Upper lobe of right lung (tissue), 1 donor: ENCODE measurements at places on chromosomes 5 and 9. TPM values are rescaled to one million over a fixed set of nuclear protein-coding genes. Genes with fewer than 3 reads are reported as not detected.

- H3K27ac ChIP-seq: no peak overlapping the region
- no peaks in the 10 kb centered on the region for H3K36me3 ChIP-seq
- no peak for DNase-seq
- no peaks in the 10 kb centered on the region for H3K27me3 ChIP-seq
- H3K4me3 ChIP-seq: no peak overlapping the region
Measured at GRCh38 chr9:130675396-130675795, 11.0 kb downstream of the PRDM12 start.

SPATA31E1 gene
- not detected for total RNA-seq

- peaks cover 6% of the 10 kb centered on the region for H3K4me1 ChIP-seq
- DNase-seq: peak; percentile 90
- H3K27me3 ChIP-seq: no peaks in the 10 kb centered on the region
- peak within 1 kb of the TSS; percentile 88 for H3K4me3 ChIP-seq
Measured at GRCh38 chr9:111525056-111525977, at the start of gene ZNF483. Gene ZNF483 (plus strand): TSS chr9:111525179. CDS start chr9:111527396, 2,217 bp downstream.

GRCh38 chr9:83623679-83624076 is 735 bp downstream of the IDNK start:
- H3K4me1 ChIP-seq: peaks cover 9% of the 10 kb centered on the region
- peaks cover 16% of the 10 kb centered on the region for H3K36me3 ChIP-seq
- H3K4me3 ChIP-seq: peak overlapping the region; percentile 72

- DNase-seq: no peak
- H3K27ac ChIP-seq: peak overlapping the region; percentile 85
- peaks cover 22% of the 10 kb centered on the region for H3K36me3 ChIP-seq
- peaks cover 21% of the 10 kb centered on the region for H3K4me1 ChIP-seq
Measured at GRCh38 chr9:135500071-135500524, 384 bp upstream of the MRPS2 start.

DNA sequence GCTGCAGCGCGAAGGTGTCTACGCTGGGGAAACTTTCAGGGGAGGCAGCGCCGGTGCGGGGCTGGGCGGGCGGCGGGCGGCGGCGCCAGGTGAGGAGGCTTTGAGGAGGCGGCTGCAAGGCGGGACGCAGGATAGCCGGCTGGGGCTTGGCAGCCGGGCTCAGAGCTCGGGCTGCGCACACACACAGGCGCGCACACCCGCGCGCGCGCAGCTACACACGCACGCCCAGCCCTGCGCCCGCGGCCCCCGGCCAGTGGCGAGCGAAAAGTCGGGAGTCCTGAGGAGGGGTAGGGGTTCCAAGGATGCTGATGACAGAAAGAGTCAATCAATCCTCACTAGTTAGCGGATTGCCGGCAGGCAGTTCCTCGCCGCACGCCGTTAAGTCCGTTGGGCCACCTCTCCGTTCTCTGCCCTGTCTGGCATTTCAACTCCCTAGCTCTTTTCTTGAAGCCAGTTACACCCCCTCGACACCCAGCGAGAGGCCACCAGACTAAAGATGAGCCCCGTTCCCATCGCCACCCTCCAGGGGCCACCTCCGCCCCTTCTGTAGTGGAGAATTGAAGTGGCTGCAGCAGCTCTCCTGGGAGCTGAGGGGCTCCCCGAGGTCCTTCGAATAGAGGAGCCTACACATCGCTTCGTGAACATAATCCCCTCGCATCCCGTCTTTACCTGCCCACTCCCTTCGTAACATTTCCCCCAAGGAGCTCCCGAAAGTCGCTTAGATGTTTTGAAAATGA is 1640.3 kb upstream of the C9orf72 start:
- no peaks in the 10 kb centered on the region for H3K36me3 ChIP-seq
- no peak within 1 kb of the TSS for H3K27ac ChIP-seq
- H3K4me1 ChIP-seq: peaks cover 12% of the 10 kb centered on the region
- DNase-seq: peak; percentile 59
- peak within 1 kb of the TSS; percentile 31 for H3K4me3 ChIP-seq
- peaks cover 70% of the 10 kb centered on the region for H3K27me3 ChIP-seq

DNA sequence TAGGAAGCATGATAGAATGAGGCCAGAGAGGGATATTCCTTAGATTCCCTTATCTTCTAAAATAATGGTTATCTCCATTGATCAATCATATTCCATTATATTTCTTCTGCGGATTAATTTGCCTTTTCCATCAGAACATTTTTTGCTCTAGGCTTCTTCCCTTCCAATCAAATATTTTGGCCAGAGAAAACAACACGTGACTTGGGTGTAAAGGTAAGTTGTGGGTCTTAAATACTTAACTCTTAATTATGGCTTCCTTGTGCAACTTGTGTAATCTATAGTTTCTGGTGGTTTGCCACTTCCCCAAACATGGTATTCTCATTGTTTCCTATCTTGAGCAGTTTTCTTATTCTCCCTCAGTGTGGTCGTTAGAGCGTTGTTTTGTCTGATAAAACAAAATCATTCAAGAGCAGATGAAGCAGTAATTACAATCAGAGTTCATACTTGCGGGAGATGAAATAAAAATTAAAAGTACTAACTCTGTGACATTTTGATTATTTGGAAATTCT is 889.3 kb downstream of the MAT2B start:
- no peaks in the 10 kb centered on the region for H3K36me3 ChIP-seq
- no peak overlapping the region for H3K4me3 ChIP-seq
- no peak for DNase-seq
- no peak overlapping the region for H3K27ac ChIP-seq

LHX3 gene
- total RNA-seq: not detected

- H3K4me1 ChIP-seq: no peaks in the 10 kb centered on the region
- no peak for DNase-seq
- H3K36me3 ChIP-seq: no peaks in the 10 kb centered on the region
Measured at GRCh38 chr5:142636093-142636492, 49.8 kb downstream of the FGF1 start.

DNA sequence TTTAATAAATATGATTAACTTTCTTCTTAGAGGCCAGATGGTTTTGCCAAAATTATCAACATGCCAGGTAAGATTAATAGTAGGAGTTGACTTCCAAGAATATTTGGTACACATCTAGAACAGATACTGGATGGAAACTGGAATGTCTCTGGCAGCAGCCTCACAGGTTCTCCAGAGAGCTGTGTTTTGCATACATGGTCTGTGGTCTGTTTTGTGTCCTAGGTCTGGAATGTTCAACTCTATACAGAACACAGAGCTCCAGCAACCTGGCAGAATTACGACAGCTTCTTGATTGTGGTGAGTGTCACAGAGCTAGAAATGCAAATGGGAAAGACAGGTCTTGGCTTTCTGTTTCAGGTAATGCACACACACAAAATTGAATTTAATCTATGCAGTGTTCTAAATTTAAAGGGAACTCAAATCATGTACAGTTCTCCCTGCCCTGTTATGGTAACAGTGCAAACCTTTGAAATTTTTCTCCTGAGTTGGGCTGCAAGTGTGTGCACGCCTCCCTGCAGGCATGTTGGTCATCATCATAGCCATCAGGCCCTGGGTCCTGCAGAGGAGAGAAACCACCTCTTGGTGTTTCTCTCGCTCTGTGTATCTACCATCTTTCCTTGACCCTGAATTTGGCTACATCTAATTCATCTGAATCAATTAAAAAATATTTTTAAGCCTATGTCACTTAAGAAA is 58.3 kb downstream of the PIK3R1 start:
- H3K27me3 ChIP-seq: no peaks in the 10 kb centered on the region
- H3K4me3 ChIP-seq: no peak overlapping the region
- peaks cover 33% of the 10 kb centered on the region for H3K4me1 ChIP-seq
- no peak for DNase-seq
- no peak overlapping the region for H3K27ac ChIP-seq

SHISAL2B gene
- total RNA-seq: not detected

DNA sequence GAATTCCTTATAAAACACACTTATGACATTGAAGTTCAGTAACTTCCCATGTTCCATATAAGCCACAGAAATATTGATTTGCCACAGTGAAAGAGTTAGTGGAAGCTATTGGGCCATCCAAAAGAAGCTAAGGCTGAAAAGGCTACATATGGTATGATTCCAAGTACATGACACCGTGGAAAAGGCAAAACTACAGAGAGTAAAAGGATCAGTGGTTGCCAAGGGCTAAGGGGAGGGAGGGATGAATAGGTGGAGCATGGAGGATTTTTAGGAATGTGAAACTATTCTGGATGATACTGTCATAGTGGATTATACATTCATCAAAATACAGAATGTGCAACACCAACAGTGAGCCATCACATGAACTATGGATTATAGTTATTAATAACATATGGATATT is 109.7 kb downstream of the F2RL2 start:
- H3K27ac ChIP-seq: no peak overlapping the region
- DNase-seq: no peak
- no peaks in the 10 kb centered on the region for H3K4me1 ChIP-seq
- H3K27me3 ChIP-seq: no peaks in the 10 kb centered on the region
- H3K36me3 ChIP-seq: no peaks in the 10 kb centered on the region

GRCh38 chr5:126918615-126918957 is 111.8 kb downstream of the MARCHF3 start:
- H3K4me3 ChIP-seq: no peak overlapping the region
- H3K4me1 ChIP-seq: peaks cover 26% of the 10 kb centered on the region
- H3K27me3 ChIP-seq: no peaks in the 10 kb centered on the region
- no peak for DNase-seq

DNA sequence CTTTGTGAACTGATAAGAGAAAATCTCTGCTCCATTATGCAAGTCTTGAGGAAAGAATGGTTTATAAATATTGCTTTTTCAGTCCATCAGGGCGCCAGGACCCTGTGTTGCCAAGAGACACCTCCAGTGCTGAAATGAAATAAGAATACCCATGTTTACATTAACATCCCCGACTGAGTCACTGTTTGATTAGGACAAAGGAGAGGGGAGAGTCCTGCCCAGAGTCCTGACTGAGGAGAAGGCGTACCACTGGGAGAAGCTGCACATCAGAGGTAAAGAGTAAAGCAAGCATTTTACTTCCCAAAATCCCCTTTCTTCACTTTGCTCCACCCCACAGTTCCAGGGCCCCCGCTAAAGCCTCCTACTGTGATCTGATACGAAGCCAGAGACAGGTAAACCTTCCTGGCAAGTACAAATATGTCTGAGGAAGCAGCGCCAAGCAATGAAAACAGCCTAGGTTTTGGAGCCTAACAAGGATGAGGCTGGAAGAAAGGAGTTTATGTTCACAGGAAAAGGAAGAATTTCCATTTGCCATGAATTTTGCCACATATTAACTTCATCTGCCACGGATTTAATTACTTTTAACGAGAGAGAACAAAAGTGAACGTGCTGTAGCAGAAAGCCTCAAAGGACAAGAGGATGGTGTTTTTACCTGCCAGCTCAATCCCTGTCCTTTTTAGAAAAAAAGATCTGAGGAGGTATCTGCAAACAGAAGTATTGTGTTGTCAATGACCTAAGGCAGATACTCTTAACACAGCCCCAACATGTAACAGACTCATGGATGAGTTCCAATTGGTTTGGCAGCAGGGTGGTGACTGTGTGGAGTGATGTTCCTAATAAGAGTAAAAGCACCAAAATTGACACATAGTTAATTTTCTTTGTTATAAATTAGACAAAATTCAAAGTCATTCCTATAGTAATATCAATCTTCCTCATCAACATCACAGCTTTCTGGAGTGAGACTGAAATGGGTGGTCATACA is 209.4 kb upstream of the TLE4 start:
- no peak overlapping the region for H3K27ac ChIP-seq
- no peak for DNase-seq
- no peaks in the 10 kb centered on the region for H3K27me3 ChIP-seq
- H3K36me3 ChIP-seq: no peaks in the 10 kb centered on the region

DNA sequence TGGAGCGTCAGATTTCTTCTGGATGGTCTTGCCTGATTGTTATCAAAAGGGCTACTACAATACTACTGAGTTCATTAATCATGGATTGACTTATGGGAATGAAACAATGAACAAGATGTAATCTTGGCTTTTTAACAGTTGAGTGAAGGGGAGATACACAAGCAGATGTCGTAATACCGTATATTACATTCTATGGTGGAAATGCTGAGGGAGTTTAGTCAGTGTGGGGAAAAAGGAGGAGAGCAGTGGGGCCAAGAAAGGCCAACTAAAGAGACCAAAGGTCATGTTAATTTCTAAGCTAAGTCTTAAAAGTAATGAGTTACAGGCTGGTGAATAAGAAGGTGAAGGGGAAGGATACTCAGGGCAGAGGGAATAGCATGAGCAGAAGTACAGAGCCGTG is 29.0 kb upstream of the PSAT1 start:
- H3K4me3 ChIP-seq: no peak overlapping the region
- H3K4me1 ChIP-seq: no peaks in the 10 kb centered on the region
- H3K27ac ChIP-seq: no peak overlapping the region
- no peaks in the 10 kb centered on the region for H3K27me3 ChIP-seq

GRCh38 chr9:114081441-114082016 is 3.4 kb upstream of the AMBP start:
- peaks cover 4% of the 10 kb centered on the region for H3K4me1 ChIP-seq
- H3K27me3 ChIP-seq: no peaks in the 10 kb centered on the region
- peak; percentile 58 for DNase-seq
- H3K36me3 ChIP-seq: no peaks in the 10 kb centered on the region
- H3K4me3 ChIP-seq: no peak overlapping the region

CCL27 gene
- total RNA-seq: not detected

- H3K27me3 ChIP-seq: no peaks in the 10 kb centered on the region
- no peaks in the 10 kb centered on the region for H3K4me1 ChIP-seq
Measured at GRCh38 chr5:173815571-173815970, 72.6 kb upstream of the CPEB4 start.

DNA sequence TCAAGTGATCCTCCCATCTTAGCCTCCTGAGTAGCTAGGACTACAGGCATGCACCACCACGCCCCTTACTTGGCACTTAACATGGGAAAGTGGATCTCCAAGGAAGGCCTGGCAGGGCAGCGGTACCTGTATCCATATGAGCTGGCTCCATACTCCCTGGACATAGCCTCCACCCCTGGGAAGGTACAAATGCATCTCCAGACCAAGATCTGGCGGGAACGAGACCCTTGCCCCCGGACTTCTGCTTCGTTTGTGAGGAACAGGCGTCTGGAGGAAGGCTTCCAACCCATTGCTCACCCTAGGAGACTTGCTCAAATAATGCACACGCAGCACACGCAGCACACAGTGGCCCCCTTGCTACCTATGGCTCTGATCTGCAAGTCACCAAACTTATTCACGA is 55.2 kb downstream of the CRB2 start:
- H3K27me3 ChIP-seq: no peaks in the 10 kb centered on the region
- H3K27ac ChIP-seq: no peak overlapping the region
- no peak overlapping the region for H3K4me3 ChIP-seq
- H3K36me3 ChIP-seq: no peaks in the 10 kb centered on the region
- DNase-seq: no peak

- DNase-seq: no peak
- H3K4me3 ChIP-seq: no peak overlapping the region
- peaks cover 2% of the 10 kb centered on the region for H3K4me1 ChIP-seq
- H3K27me3 ChIP-seq: peaks cover 6% of the 10 kb centered on the region
Measured at GRCh38 chr5:160432196-160432595, 10.5 kb downstream of the PTTG1 start.

LRRC26 gene
- not detected for total RNA-seq

SIGMAR1 gene
- 40.5 TPM for total RNA-seq
